Keratinocyte (primary cell): ENCODE measurements at places on chromosomes 2 and 18. TPM values are rescaled to one million over a fixed set of nuclear protein-coding genes. Genes with fewer than 3 reads are reported as not detected.

- H3K36me3 ChIP-seq = no peaks in the 10 kb centered on the region
- peaks cover 31% of the 10 kb centered on the region for H3K4me1 ChIP-seq
- DNase-seq = no peak
- H3K27ac ChIP-seq = peak overlapping the region; percentile 98
- peak overlapping the region; percentile 39 for H3K4me3 ChIP-seq
- no peaks in the 10 kb centered on the region for H3K27me3 ChIP-seq
Observed at GRCh38 chr18:12287131-12287681, 20.8 kb upstream of the TUBB6 start.

DNA sequence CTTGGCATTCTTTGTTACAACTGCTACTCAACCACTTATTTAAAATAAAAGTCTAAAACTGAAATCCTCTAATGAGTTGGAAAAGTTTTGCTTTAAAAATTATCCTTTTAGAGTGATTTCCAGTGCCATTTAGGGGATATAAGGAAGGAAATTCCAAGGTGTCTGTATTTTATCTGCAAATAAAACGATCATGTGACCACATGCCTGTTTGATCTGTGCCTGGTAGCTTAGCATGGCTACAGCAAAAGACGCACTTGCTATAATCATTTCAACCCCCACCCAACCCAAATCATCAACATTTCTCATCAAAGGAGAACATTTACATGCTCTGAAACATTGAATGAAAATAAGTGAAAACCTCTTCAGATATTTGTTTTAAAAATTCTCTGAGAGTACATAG, 615.1 kb downstream of the IRS1 start:
- no peaks in the 10 kb centered on the region for H3K36me3 ChIP-seq
- peak overlapping the region; percentile 88 for H3K27ac ChIP-seq
- H3K4me1 ChIP-seq = peaks cover 21% of the 10 kb centered on the region
- no peaks in the 10 kb centered on the region for H3K27me3 ChIP-seq
- DNase-seq = no peak

DNA sequence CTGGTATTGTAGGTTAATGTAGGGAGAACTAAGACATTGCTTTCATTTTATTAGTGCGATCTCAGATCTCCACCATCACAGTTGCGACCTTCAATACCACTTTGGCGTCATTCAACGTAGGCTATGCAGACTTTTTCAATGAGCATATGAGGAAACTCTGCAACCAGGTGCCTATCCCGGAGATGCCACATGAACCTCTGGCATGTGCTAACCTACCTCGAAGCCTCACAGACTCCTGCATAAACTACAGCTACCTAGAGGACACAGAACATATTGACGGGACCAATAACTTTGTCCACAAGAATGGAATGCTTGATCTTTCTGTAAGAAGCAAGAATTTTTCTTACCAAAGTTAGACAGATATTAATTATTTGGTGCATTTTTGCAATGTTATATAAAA, 47.3 kb downstream of the UNC80 start:
- H3K4me3 ChIP-seq = no peak overlapping the region
- no peak overlapping the region for H3K27ac ChIP-seq
- H3K36me3 ChIP-seq = no peaks in the 10 kb centered on the region
- H3K4me1 ChIP-seq = no peaks in the 10 kb centered on the region

The CNOT9 gene
- polyA plus RNA-seq = 41.9 to 66.7 TPM (median 48.1 TPM) in 3 replicates

The MYL12B gene
- 946 to 1,224 TPM (median 993 TPM) in 3 replicates for polyA plus RNA-seq

DNA sequence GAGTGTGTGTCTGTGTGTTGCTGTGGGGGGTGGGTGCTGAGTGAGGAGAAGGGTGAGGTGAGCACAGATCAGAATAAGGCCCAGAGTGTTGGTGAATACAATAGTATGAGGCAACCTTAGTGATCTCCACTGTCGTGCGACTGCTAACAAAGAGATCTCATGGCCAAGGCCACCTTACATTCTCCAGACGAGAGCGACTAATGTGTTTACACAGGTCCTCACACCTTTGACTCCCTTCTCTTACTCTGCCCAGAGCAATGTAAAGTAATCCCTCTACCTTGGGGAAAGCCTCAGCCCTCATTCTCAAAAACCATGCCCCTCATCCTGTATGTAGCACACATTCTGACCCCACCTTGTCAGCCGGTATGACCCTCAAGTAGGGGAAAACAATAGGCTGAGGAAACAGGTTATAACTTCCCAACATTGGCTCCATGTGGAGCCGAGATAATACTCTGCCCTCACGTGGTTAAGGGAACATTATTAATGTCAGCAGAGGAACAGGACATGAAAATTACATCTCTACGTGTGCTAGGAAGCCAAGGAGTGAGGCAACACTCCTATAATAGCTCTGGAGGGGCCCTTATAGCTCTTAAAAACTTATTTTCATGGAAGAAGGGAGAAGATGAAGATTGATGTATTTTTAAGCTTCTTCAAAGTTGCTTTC, 323.0 kb upstream of the NT5C1B start:
- H3K4me1 ChIP-seq = peaks cover 13% of the 10 kb centered on the region
- no peaks in the 10 kb centered on the region for H3K36me3 ChIP-seq
- no peak overlapping the region for H3K4me3 ChIP-seq
- no peak overlapping the region for H3K27ac ChIP-seq

The ASIC4 gene
- polyA plus RNA-seq = not detected in 3 replicates

GRCh38 chr2:31219131-31219969, 2.0 kb upstream of the CAPN14 start:
- H3K36me3 ChIP-seq = no peaks in the 10 kb centered on the region
- no peak overlapping the region for H3K27ac ChIP-seq
- no peak for DNase-seq
- H3K4me1 ChIP-seq = peaks cover 11% of the 10 kb centered on the region
- no peaks in the 10 kb centered on the region for H3K27me3 ChIP-seq
- no peak overlapping the region for H3K4me3 ChIP-seq

The PER2 gene
- 0.68 to 2.0 TPM (median 1.6 TPM) in 3 replicates for polyA plus RNA-seq

The PPP1R1C gene
- 3.0 to 4.3 TPM (median 3.1 TPM) in 3 replicates for polyA plus RNA-seq

- H3K4me1 ChIP-seq = no peaks in the 10 kb centered on the region
- H3K36me3 ChIP-seq = no peaks in the 10 kb centered on the region
- DNase-seq = no peak
- H3K4me3 ChIP-seq = no peak overlapping the region
- no peak overlapping the region for H3K27ac ChIP-seq
Observed at GRCh38 chr2:123864416-123864815, 160.7 kb upstream of the CNTNAP5 start.

DNA sequence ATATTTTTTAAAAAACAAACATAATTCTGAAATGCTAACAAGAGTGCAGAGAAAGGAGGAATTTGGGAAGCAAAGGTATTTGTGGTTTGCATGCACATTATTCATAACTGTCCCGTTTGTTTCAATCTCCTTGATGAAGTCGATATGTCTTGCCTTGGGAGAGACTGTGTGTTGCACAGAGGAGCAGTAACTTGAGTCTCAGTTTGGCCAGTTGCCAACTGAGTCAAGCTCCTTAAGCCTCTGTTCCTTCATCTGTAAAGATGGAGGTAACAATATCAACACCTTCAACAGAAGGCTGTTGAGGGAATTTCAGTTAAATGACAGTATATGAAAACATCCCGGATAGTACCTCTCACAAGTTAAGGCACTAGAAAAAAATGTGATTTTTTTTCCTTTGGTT, 226.2 kb downstream of the ASXL3 start:
- peak; percentile 23 for DNase-seq
- no peaks in the 10 kb centered on the region for H3K36me3 ChIP-seq
- no peaks in the 10 kb centered on the region for H3K27me3 ChIP-seq
- no peaks in the 10 kb centered on the region for H3K4me1 ChIP-seq
- no peak overlapping the region for H3K4me3 ChIP-seq

The CFAP221 gene
- polyA plus RNA-seq = not detected in 3 replicates

The DCDC2C gene
- not detected in 3 replicates for polyA plus RNA-seq

DNA sequence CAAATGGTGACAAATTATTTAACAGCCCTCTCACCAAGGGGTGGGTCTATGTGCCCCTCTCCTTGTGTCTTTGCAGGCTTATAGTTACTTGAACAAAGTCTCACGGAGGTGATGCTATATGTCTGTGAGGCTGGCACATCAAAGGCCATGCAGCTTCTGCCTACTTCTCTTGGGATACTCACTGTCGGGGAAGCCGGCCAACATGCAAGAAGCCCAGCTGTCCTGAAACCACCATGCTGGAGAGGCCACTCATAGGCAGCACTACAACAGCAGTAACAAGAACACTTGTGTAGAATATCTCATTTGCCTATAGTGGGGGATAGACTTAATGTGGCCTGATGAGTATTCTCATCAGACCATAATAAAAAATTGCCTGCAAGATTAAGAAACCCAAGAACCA, 233.7 kb upstream of the NCKAP5 start:
- peaks cover 4% of the 10 kb centered on the region for H3K4me1 ChIP-seq
- no peaks in the 10 kb centered on the region for H3K36me3 ChIP-seq
- no peak for DNase-seq
- no peak overlapping the region for H3K27ac ChIP-seq
- H3K4me3 ChIP-seq = no peak overlapping the region
- no peaks in the 10 kb centered on the region for H3K27me3 ChIP-seq
